ENCODE measurements at places on chromosomes 6 and 20.

GRCh38 chr6:73657201-73657600 lies 3.4 kb upstream of the SLC17A5 start:
- DNase-seq = peak; percentile 14

DNA sequence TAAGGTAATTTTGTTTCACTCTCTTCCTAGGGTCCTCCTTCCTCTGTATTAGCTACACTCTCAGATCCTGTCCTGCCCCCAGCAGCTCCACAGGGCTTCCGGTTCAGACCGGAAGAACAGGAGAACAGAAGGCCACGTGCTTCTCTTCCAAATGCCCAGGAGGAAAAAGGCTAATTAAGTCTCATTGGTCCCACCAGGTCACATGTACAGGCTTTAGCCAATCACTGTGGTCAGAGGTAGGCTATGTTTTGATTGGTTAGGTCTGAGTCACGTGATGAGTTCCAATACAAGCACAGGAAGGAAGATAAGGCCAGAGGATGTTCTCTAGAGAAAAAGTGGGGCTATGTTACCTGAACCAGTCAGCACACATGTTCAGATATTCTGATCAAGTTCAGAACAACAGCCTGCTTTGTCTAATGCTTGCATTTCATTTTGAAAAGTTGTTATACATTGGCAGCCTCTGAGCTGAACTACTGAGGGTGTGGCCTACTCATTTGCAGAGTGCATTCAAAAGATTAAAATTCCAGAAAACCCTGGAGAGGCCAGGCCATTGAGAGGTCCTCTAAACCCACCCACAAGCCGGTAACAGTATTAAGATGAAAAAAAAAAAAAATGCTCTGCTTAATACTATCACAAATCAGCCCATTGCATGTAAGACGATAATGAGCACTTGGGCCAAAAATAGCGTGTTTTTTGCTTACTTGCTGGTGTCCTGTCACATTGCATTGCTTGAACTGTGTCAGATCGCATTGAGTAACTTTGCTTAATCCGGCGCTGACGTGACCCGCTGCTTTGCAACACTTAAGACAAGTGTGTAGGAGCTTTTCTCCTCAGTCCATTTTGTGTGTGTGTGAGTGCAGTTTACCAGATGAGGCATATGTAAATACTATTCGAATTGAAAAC lies 170.3 kb downstream of the TSHZ2 start:
- DNase-seq = no peak

- DNase-seq = no peak
Observed at GRCh38 chr20:41574802-41575389, 43.3 kb downstream of the CHD6 start.

DNA sequence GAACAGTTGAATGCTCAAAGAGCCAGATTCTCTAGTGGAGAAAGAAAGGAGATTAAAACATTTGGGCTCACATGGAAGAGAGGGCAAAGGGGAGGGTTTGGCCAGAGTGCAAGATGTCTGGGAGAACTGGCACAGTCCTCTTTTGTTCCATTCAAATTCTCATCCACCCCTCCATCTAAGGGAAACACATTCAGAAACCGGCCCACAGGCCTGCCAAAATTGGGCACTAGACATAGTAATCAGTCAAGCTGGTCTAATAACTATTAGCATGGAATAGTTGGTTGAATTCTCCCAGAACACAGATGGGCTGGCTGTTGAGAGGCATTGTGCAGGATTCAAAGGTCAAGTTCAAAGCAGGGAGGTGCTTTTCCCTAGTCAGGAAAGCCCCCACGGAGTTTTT lies 341.4 kb upstream of the IRAK1BP1 start:
- DNase-seq = no peak

- no peak for DNase-seq
Observed at GRCh38 chr6:11891547-11891946, 112.9 kb upstream of the ADTRP start.

DNA sequence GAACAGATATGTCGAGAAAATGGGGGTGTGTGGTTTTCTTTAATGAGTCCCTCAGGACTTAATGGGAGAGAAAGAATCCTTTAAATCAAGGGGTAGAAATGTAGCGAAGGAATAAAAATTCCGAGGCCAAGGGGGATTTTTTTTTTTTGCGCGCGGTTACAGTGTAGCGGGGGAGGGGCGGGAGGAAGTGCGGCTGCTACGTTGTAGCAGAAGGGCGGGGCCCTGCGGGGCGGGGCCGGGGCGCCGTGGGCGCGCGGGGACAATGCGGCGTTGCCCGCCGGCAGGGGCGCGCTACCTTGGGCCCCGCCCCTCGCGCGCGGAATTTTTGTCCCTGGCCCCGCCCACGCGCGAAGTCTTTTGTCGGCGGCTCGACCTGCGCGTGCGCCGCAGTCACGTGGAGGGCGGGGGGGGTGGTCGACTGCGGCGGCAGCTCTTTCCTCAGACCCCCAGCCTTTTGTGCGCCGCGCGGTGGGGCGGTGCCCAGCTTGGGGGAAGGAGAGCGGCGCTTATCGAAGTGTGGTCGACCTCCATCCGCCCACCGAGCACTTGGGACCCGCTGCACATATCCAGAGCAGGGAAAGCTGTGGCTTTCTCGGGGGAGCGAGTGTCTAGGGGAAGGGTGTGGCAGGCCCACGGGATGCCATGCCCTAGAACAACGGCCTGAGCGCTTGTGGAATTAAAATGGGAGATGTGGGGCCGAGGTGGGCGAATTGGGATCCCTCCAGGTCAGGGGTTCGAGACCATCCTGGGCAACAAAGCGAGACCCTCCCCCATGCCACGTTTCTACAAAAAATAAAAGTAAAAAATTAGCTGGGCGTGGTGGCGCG lies 1.3 kb downstream of the TUBB start:
- DNase-seq = peak; percentile 92

DNA sequence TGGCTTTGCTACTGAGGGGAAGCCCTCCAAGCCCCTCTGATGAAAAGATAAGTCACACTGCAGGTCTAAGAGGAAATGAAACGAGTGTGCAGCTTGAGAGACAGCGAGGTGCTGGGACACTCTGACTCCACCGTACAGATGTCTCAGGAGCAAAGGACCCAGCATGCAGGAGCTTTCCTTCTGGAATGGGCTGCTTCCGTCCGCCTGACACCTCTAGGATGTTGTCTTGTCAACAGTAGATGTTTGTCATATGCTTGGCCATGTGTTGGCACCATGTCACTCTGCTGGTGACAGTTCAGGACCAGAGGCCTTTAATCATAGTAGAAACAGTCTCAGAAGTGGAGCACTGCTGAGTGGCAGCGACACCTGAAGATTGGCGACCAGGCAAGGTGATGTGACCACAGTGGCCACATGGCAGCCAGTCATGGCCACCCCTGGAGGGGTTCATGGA lies 46.7 kb downstream of the SLC24A3 start:
- no peak for DNase-seq

- DNase-seq = no peak
Observed at GRCh38 chr6:158892266-158892665, 73.1 kb upstream of the EZR start.

GRCh38 chr6:169912266-169913095 lies 161.1 kb downstream of the ERMARD start:
- no peak for DNase-seq

- no peak for DNase-seq
Observed at GRCh38 chr20:63402181-63402859, 41.2 kb upstream of the CHRNA4 start.

GRCh38 chr20:62628691-62629090 lies 13.6 kb upstream of the SLCO4A1 start:
- DNase-seq = peak; percentile 96

DNA sequence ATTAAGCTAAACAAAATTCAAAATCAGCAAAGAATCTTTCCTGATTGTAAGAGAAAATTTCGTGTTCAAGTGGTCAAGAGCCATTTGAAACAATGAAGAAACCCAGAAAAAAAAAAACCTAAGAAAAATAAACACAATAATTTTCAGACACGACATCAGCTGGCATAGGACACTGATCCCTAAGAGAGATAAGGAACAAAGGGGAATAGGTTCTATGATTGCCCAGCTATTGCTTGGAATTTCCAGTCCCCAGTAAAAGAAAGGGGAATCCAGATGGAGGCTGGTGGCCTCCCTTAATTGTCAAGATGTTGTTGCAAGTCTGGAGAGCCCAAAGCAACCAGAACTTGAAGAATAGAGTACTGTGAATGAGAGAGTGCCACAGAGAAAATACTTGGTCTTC lies 48.5 kb downstream of the COL12A1 start:
- DNase-seq = no peak

- DNase-seq = no peak
Observed at GRCh38 chr20:48642105-48642880, 185.5 kb downstream of the PREX1 start.

DNA sequence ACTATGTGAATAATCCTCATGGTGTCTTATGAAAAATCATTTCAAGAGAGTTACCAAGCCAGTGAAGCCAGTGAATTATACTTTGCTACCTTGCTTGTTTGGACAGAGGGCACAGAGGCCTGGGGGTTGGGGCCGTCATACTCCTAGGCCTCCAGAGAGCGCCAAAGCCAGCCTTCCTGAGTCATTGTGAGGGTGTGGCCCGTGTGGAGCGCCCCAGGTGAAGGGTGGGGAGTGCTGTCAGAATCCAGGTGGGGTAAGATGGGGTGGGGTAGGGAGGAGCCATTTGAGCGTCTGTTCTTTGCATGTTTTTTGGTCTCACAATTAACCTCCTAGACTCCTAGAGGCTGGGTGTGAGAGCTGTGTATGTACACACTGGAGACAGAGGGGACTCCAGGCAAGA lies 71.1 kb downstream of the PERP start:
- peak; percentile 81 for DNase-seq

- DNase-seq = peak; percentile 23
Observed at GRCh38 chr6:82712826-82713225, 349.2 kb downstream of the TPBG start.

DNA sequence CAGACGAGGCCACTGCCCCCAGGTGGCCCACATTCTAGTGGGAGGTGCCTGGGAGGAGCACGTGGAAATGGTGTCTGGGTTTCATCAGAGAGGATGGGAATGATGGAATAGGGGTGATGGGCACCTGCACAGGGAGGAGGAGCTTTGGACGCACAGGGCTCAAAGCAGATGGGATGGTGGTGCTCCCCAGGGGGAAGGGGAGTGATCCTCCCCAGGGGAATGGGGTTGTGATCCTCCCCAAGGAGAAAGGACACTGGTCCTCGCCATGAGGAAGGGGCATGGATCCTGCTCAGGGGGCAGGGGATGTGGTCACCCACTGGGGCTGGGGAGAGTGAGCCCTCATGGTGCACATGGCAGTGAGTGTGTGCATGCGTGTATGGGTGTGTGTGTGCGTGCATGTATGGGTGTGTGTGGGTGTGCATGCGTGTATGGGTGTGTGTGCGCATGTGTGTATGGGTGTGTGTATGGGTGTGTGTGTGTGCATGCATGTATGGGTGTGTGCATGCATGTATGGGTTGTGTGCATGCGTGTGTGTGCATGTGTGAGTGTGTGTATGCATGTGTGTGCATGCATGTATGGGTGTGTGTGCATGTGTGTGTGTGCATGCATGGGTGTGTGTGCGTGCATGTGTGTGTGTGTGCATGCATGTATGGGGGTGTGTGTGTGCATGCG lies 49.7 kb upstream of the SLCO4A1 start:
- DNase-seq = no peak

DNA sequence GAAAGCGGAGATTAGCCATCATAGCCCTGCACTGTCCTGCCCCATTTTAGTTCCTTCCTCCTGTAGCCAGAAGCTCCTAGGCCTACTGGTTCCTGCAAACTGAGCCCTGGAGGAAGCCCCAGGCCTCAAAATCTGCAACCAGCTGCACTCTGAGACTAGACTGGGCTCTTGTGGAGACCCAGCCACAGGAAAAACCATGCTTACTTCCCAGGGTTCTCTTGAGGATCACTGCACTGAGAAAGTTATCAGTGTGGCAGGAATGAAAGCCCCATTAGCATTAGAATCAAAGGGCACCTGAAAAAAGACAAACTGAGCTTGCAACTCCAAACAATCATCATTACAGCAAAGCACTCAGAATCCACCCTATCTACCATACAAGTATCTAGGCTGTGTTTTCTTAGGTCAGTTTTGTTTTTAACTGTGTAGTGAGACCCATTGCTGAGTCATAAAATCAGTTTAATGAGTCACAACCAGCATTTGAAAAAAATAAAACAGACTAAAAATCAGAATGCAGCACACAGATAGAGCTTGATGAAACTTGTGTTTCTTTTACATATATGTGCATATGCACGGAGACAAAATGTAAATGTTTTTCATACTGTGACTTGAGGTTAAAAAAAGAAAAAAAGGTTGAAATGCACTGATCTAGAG lies 91.0 kb downstream of the UNC5CL start:
- DNase-seq = peak; percentile 76

DNA sequence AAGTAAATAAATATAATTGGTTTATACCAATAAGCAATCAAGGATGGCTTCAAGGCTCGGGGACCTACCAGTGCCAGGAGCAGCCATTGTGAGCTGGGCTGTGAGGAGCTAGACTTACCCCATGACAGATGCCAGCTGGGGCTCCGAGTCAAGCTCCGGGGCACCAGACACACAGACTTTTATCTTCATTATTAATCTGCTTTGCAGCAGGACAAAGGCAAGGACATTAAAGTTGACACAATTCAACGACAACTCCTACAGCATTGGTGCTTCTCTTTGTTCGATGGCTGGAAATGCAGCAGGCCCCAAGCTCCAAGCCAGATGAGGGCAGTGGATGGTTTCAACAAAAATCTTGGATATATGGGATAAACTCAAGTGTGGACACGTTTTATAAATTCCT lies 68.3 kb downstream of the CD24 start:
- DNase-seq = no peak

GRCh38 chr20:31968291-31969126 lies 558 bp downstream of the XKR7 start:
- DNase-seq = peak; percentile 61

- DNase-seq = peak; percentile 26
Observed at GRCh38 chr6:84671183-84671582, 93.2 kb downstream of the TBX18 start.

DNA sequence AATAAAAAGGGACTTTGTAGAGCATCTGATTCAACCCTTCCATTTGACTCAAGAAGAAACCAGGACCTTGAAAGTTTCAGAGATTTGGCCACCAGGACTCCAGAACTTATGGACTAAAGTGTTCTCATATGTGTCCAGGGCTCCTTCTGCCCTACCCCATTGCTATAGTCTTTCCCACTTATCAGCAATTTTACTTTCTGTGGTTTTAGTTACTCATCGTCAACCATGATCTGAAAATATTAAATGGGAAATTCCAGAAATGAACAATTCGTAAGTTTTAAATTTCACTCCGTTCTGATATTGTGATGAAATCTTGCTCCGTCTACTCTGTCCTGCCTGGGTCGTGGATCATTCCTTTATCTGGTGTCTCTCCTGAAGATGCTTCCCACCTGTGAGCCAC lies 259.8 kb downstream of the PHACTR1 start:
- DNase-seq = no peak

GRCh38 chr6:87806099-87806498 lies 104.1 kb upstream of the AKIRIN2 start:
- DNase-seq = no peak

- DNase-seq = peak; percentile 65
Observed at GRCh38 chr6:130900913-130901312, 73.7 kb downstream of the SMLR1 start.

GRCh38 chr6:149964308-149965193 lies 808 bp downstream of the ULBP1 start:
- no peak for DNase-seq
